ENCODE measurements at places on chromosomes 4 and X. TPM values are rescaled to one million over a fixed set of nuclear protein-coding genes. Genes with fewer than 3 reads are reported as not detected.

GRCh38 chrX:13013363-13014110, 30.9 kb downstream of the FAM9C start:
- no peak for DNase-seq

CENPVL1 gene
- not detected for total RNA-seq

- no peak for DNase-seq
Measured at GRCh38 chrX:17596061-17596460, 141.2 kb upstream of the SCML1 start.

- DNase-seq, result no peak
Measured at GRCh38 chr4:130395871-130396270, 1299.9 kb downstream of the C4orf33 start.

DNA sequence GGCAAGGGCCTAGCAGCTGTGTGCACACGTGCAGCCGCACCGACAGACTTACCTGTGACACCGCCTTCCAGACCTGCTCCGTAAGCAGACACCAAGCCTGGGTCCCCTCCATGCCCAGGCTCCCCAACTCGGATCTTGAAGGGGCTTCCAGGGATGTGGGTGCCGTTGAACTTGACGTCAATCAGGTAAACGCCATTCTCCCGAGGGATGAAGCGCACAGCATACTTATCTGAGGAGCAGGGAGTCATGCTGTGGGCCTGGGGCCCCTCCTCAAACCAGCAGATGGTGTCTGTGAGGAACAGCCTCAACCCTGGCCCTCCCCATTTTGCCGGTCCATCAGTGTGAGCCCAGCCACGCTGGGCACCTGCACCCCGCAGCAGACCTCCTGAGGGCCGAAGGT, 24.5 kb downstream of the FLNA start:
- peak; percentile 28 for DNase-seq

DNA sequence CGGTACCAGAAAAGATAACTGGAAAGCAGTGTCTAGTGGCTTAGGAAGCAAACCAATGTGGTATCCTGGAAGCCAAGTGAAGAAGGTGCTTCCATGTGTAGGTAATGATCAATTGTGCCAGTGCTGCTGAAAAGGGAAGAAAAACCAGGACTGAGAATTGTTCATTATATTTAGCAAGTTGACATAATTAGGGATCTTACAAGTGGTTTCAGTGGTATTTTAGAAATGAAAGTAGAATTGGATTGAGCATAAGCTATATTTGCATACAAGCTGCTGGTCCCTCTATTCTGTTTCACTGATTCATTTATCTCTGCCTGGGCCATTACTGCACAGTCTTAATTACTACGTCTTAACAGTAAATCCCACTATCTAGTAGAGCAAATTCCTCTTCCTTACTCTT, 32.3 kb downstream of the PRDM8 start:
- no peak for DNase-seq

DNA sequence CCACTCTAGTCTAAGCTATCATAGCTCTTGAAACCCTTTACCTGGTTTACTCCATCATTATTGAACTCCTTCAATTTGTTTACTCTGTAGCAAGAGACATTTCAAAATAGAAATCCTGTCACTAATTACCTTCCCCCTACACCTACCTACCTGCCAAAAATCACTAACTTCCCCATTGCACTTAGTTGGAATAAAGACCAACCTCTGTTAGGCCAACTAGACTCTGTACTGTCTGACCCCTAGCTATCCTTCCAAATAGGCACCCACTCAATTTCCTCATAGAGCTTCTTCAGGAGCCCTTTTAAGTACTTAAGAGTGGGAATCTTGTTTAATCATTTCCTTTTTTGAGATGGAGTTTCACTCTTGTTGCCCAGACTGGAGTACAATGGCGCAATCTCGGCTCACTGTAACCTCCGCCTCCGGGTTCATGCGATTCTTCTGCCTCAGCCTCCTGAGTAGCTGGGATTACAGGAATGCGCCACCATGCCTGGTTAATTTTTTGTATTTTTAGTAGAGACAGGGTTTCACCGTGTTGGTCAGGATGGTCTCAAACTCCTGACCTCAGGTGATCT, 8.9 kb upstream of the CDKL2 start:
- DNase-seq, result no peak

GRCh38 chr4:24763631-24764297, 31.6 kb upstream of the SOD3 start:
- DNase-seq, result no peak

- DNase-seq, result no peak
Measured at GRCh38 chr4:119834906-119835612, 206.5 kb upstream of the PDE5A start.

- DNase-seq, result no peak
Measured at GRCh38 chr4:60655356-60655755, 544.8 kb upstream of the ADGRL3 start.

GRCh38 chr4:73222466-73223257, 35.9 kb downstream of the ANKRD17 start:
- DNase-seq, result no peak

GRCh38 chr4:16205298-16206164, 20.7 kb downstream of the TAPT1 start:
- no peak for DNase-seq

TRMT44 gene
- total RNA-seq, result 8.8 TPM

- no peak for DNase-seq
Measured at GRCh38 chrX:96621811-96622210, 62.8 kb upstream of the DIAPH2 start.

DNA sequence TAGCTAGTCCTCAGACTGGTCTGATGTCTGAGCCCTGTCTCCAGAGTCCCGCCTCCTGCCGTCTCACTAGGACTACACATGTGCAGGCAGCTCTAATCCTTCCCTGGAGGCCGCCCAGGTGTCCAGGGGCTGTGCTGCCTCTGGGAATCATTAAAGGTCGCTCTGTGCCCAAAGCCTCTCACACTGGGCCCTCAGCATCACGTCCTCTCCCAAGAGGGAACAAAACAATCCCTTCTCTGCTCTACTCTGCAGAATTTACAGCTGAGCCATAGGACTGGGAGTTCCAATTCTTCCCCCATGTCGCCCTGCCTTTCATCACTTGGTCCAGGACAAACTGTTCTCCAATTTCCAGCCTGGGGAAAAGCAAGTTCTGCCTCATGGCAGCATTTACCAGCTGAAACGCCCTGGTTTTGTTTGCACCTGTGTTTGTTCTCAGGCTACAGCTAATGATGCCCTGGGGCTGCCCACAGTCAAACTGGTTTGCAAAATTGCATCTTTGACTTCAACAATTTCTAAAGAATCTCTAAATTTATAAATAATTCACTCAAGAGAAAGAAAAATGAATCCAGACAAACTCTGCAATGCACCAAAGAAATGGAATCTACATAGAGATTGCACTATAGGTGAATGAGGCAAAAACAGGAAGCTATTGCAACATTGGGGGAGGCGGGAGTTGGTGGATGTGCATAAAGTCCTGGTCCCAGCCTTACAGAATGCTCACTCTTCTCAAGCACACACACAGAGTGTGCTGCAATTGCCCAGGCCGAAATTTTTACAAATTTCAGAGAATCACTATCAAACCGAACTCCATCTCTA, 7.2 kb upstream of the MRFAP1 start:
- DNase-seq, result no peak

PABPC1L2A gene
- total RNA-seq, result not detected

GC gene
- total RNA-seq, result 2,855 TPM

- DNase-seq, result no peak
Measured at GRCh38 chr4:138199568-138200235, 42.4 kb downstream of the SLC7A11 start.

DNA sequence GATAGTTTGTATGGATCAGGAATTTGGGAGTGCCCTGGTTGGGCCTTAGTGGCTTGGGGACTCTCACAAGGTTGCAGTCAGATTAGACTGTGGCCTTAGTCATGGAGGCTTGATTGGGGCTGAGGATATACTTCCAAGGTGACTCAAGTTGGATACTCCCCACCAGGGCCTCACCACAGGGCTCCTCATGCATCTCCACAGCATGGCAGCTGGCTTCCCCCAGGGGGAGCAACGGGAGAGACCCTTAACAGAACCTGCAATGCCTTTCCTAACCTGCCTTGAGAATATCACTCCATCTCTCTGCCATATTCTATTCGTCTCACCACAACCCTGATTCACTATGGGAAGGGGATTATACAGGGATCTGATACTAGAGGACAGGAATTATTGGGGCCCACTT, 161.9 kb downstream of the RELL1 start:
- no peak for DNase-seq

DNA sequence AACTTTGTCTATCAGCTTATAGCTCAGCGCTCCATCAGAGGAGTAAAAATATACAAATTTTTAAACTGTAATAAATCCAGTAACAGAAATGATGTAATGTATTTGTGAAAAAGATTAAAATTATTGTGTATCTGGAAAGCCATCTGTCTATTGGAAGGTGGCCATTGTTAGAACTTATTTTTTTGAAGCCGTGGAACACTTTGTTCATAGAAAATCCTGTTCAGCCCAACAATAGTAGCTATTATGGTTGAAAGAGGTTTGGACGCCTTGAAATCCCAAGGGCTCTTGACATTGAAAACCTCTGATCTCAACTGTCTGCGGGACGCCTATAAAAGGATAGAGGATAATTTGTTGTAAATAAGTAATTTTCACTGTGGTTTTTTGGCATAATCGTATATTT, 98.3 kb downstream of the RAPGEF2 start:
- no peak for DNase-seq

DNA sequence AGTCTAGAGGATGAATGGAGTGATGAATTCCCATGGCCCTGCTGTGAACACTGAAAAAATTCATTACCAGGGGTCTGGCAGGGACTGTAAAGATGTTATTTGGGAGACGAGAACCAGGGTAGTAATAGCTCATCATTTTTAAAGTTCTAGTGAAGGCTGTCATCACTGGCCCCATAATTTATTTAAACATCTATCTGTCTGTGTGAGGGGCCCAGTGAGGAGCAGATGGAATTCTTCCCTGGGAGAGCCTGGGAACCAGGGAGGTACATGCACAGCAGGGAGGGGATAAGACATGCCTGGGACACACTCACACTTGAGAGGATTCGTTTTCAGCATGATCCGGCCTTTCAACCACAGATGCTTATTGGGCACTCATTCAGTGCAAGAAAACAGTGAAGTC, 162.0 kb downstream of the PDGFRA start:
- no peak for DNase-seq

DNA sequence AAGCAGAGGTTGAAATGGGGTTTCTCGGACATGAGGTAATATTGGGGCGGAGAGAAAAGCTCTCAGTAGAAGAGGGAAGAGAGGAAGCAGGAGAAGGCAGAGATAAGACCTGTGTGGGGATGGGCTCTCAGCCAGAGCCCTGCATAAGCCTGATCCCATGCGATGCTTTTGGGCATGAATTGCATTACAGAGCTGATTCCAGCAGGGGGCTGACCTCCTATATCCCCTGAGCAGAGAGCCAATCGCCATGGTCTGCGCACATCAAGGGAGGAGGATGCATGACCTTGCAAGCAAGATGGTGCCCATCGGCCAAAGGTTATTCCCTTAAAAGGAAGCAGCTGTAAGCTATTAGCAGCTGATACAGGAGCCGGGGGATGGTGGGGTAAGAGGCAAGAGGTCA, 7.6 kb downstream of the ANOS1 start:
- DNase-seq, result no peak

- no peak for DNase-seq
Measured at GRCh38 chr4:140174543-140174942, 20.6 kb upstream of the MAML3 start.

DNA sequence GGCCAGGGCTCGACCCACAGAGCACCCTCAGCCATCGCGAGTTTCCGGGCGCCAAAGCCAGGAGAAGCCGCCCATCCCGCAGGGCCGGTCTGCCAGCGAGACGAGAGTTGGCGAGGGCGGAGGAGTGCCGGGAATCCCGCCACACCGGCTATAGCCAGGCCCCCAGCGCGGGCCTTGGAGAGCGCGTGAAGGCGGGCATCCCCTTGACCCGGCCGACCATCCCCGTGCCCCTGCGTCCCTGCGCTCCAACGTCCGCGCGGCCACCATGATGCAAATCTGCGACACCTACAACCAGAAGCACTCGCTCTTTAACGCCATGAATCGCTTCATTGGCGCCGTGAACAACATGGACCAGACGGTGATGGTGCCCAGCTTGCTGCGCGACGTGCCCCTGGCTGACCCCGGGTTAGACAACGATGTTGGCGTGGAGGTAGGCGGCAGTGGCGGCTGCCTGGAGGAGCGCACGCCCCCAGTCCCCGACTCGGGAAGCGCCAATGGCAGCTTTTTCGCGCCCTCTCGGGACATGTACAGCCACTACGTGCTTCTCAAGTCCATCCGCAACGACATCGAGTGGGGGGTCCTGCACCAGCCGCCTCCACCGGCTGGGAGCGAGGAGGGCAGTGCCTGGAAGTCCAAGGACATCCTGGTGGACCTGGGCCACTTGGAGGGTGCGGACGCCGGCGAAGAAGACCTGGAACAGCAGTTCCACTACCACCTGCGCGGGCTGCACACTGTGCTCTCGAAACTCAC, 3.6 kb downstream of the MID1IP1 start:
- peak; percentile 58 for DNase-seq

All from right lobe of liver (tissue), 6 donors.